ENCODE measurements at places on chromosomes 6 and 20.
A peak's percentile ranks its signal among the peaks of the same experiment; 100 is the strongest.

DNA sequence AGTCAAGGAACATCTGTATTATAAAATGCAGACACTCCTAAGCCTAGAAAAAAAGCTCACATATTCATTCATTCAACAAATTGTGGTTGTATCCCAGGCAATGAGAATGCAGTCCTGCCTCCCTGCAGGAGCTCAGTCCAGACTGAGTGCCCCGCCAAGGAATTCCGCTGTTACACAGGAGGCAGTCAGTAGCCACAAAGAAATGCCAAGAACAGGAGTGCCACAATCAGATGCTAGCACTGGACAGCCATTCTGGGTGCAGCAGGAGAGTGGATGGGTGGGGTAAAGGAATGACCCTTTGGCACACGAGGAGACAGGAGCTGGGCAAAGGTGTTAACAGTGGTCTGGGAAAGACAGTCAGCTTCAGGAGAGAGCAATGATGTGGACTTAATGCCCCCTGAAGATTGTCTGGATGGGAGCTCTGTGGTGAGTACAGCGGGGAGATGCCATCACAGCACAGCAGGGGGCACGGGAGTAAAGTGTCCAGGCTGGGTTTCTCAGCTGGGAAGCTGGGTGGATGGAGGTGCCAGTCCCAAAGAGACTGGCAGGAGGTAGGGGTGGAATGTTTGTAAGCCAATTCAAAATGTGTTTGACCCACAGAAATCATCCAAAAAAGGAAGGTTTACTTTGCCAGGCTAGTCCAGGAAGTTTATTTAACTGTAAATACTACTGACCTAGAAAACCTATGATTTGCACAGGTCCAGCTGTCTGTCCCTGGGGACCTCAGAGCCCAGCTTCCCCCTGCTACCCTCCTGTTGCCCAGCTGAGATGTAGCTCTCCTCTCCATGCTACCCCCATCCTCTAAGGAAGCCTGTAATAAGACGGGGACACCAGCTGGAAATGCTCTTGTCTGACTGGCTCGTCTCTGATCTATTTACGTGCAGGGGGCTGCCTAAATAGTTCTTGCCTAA lies 84.1 kb downstream of the SLC23A2 start:
- no peak for DNase-seq

GRCh38 chr20:24588047-24588635 lies 118.7 kb downstream of the SYNDIG1 start:
- peak; percentile 38 for DNase-seq

DNA sequence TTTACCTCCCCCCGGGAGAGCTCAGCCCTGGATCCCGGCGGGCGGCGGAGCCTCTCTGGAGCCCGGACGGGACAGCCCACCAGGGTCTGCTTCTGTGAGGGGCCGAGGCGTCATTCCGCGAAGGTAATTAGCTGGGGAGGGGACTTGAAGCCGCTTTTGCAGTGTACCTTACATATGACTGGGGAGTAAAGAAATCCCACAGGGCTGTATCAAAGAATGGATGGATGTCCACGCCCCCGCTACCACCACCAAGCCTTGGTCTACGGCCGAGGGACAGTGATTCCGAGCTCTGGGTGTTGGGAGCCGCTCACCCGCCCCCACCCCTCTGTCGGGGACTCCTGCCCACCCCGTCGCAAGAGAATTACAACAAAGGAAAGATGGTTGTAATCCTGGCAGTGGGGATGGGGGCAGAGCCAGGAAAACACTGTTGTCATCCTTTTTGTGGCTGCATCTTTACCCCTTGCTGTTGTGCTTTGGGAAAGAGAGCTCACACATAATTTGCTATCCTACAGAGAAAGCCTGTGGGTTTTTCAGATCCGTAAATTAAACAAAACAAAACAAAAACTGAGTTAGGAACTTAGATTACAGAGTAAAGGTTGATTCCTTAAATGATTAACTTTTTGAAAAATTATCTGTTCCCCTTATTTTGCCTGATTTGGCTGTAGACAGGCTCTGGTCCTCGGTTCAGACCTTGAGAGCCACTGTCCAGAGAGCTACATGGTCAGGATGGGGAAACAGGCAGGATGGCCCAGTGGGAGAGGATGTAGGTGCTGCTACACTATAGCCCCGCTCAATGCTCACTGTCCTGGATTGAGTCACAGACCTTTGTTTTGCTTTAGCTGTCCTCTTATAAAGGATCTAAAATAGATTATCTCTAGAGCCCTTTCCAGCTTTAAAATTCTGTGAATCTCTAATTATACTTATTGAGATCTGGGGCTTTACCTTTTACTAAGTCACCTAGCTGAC lies 997 bp upstream of the FBXO30 start:
- peak; percentile 79 for DNase-seq

DNA sequence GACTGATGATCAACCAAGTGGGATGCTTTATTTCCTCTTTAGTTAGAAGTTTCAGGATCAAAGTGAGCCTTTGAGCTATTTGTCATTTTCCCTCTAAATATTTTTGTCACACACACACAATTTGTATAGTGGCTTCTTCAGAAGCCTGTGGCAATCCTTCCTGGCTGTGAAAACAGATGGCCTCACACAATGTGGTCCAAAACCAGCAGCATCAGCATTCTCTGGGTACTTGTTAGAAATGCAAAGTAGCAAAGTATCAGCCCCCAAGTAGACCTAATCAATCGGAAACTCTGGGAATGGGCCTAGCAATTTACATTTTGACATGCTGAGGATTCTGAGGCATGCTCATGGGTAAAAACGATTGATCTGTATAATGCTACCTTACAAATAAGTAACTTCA lies 115.9 kb downstream of the PAX1 start:
- DNase-seq, result no peak

GRCh38 chr6:138248878-138249277 lies 30.6 kb upstream of the PBOV1 start:
- no peak for DNase-seq

GRCh38 chr6:13274707-13275434 lies 53.5 kb downstream of the TBC1D7 start:
- no peak for DNase-seq

- DNase-seq, result no peak
These were observed 347.3 kb downstream of the DHX35 start for GRCh38 chr20:39309458-39309857.

DNA sequence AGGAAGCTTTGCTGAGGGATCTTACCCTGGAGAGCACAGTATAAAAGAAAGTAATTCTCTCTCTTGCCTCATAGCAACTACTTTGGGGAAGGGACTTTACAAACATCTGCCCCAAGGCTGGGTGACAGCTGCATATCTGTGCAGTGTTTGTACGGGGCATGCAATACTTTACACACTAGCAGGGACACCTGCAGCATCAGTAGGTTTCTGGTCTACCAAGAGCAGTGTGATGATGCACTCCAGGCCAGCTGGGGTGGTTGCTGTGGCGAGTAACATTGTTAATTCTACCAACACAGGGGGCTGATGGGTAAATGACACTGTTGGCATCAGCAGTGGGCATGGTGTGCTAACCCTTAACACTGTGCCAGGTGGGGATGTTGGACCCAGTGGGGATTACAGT lies 48.0 kb downstream of the ADTRP start:
- no peak for DNase-seq

DNA sequence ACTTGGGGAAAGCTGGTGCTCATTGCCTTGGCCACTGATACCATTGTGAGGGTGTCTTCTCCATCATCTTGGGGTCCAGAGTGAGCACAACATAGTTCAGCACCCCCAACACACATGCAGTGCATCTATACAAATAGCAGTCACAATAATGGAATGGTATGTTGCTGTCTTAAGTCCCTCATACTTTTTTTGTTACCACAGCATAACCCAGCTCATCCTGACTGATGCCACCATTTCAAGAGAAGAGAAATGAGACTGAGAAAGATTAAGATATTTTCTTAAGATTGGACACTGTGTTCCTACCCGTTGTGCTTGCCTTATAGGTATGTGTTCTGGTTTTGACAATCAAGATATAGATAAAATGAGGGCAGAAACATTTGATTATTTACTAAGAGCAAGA lies 15.6 kb downstream of the CST4 start:
- DNase-seq, result no peak

GRCh38 chr6:14372734-14373489 lies 255.3 kb downstream of the CD83 start:
- no peak for DNase-seq

GRCh38 chr20:57315083-57315975 lies 14.3 kb upstream of the SPO11 start:
- no peak for DNase-seq
